ENCODE measurements at places on chromosomes 11 and 22.
A peak's percentile ranks its signal among the peaks of the same experiment; 100 is the strongest.

DNA sequence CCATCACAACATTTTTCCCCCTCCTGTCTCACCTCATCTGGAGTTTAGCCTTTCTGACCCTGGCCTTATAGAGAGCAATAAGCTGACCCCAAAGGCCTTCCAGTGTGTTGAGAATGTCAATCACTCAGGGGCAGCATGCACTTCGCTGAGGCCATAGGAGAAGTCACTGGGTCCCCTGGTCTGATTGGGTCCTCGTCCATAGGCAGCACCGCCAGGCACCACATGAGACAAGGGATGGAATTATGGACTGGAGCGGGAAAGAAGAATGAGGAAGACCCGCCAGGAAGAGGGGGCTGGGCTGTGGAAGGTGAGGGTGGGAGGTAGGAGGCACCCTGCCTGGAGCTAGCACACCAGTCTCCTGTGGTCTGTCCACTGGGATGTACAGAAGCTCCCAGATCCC, 72.9 kb downstream of the DSCAML1 start:
- peak; percentile 39 for DNase-seq

- DNase-seq: peak; percentile 85
Measured at GRCh38 chr11:61129639-61130523, 27.6 kb downstream of the CD5 start.

GRCh38 chr22:26894362-26894761, 237.0 kb downstream of the MIAT start:
- DNase-seq: no peak

- DNase-seq: peak; percentile 62
Measured at GRCh38 chr11:65779919-65780769, 632 bp downstream of the AP5B1 start.

GRCh38 chr11:12529041-12529440, 145.2 kb upstream of the TEAD1 start:
- DNase-seq: no peak

- no peak for DNase-seq
Measured at GRCh38 chr11:14552089-14552488, 31.9 kb upstream of the PSMA1 start.

DNA sequence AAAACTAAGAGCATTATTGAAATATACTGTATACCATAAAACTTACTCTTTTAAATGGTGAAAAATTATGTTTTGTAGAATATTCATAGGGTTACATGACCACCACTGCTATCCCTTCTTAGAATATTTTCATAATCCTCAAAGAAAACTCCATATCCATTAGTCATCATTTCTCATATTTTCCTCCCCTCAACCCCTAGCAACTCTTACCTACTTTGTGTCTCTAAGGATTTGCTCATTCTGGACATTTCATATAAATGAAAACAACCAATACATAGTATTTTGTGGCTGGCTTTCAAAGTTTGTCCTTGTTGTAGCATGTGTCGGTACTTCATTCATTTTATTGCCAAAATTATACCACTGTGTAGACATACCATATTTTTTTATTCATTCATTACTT, 863.8 kb downstream of the KCNA4 start:
- no peak for DNase-seq

DNA sequence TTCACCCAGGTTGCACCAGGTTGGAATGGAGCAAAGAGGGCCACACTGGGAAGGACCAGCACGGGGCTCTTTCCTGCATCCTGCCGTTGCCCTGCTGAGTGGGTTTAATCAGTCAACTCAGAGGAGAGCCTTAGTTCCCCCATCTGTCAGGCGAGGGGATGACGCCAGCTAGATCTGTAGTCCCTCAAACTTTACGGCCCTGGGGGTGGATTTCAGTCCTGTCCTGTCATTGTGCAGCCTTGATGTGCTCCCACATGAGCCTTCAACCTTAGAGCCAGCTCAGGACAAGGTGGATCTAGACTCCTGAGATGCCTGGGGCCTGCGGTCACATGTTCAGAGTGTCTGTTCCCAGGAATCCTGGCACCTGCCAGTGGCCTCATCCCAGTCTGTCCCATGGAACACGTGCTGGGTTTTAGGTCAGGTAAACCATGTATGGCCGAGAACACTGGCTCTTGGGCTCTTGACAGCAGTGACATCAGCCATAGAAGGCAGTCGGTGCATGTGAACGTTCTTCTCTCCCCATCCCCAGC, 104.3 kb downstream of the BCR start:
- no peak for DNase-seq

DNA sequence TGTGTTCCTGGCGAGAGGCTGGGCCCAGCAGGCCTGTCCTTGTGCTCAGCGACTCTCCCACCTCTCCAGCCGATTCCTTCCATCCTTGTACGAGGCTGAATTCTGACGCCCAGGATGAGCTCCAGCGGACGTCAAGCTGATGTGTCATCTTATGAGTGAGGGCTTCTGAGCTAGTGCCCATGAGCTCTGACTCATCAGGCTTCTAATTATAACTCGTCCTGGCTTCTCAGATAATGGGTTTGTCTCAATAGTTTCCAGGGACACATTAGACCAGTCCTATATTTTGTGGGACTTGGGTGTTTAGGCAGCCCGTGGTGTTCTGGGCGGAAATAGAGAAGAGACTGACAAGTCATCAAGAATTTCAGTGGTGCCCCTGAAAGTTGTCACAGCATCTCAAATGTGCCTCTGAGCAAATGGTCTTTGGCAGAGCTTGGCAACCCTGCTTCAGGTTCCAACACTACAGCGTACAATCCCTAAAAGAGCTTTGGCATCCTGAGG, 108.2 kb upstream of the CD44 start:
- DNase-seq: no peak

GRCh38 chr11:36326524-36327419, 30.7 kb downstream of the PRR5L start:
- no peak for DNase-seq

GRCh38 chr11:6206456-6207180, 1.3 kb downstream of the C11orf42 start:
- DNase-seq: no peak

DNA sequence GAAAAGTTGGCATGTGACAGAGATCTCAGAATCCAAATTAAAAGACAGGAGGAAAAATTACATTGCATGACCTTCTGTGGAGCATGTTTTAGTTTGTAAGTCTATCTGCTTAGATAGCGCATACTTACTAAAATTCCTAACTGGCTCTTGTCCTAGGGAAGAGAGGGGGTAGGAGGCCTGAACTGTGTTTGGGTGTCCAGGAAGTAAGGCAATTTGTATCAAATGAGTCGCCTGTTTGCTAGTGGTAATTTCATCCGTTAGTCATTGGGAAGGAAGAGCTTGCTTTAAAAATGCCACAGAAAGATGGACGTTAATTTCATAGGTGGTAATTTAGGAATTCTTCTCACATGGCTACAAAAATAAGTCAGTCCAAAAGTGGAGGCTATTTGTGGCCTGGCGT, 18.5 kb downstream of the GRK3 start:
- no peak for DNase-seq

GRCh38 chr11:118410055-118410745, 8.8 kb downstream of the ATP5MG start:
- no peak for DNase-seq

DNA sequence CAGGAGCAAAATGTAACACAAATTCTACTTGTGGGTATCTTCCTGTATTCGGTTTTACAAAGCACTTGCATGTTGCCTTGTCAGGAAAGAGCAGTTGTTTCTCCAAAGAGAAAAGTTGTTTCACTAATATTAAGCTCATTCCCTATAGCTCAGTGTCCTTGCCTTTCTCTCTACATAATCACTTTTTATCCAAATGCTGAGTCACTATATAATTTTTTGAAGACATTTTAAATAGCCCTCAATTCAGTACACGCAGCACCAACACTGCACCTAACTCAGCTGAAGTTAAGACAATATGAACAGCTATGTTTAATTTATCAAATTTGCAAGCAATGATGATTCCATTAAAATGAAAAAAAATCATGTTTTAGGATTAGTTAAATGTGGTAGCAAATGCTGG, 14.5 kb upstream of the MRTFA start:
- no peak for DNase-seq

DNA sequence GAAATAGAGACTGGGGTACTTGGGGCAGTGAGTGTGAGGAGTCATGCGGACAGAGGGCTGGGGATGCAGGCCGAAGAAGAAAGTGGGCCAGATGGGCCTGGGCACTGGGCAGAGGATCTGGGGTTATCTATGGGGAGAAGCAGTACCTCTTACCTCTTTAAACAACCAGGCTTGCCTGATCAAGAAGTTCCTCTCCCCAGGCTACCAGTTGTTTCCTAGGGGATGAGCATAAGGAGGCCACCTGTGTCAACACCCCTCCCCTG, 98.4 kb upstream of the PITPNB start:
- no peak for DNase-seq

DNA sequence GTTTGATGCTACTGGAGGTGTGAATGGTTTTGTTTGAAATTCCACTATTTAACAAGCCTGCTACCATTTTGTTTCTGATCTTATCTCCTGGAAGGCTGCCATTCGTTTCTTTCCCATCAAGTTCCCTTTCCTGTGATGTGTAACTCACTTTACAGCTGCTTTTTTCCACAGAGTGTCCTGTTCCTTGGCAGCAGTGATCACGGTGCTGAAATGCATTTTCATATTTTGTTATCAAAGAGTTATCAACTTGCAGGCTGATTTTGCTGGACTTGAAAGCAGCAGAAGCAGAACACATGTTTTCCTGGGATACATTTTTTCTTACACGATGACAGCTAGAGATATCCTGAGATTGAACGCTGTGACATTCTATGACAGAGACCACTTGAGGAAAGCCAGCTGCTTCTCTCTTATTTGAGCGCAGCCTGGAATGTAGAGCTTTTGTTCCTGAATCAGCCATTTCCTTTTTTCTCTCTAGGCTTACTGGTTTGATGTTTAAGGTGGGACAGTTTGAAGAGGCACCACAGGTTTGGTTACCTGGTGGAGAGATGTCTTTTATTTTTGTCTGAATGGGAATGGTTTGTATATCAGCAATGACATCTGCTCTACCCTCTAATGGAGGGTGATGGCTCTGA, 34.7 kb downstream of the PRR14L start:
- DNase-seq: no peak

DNA sequence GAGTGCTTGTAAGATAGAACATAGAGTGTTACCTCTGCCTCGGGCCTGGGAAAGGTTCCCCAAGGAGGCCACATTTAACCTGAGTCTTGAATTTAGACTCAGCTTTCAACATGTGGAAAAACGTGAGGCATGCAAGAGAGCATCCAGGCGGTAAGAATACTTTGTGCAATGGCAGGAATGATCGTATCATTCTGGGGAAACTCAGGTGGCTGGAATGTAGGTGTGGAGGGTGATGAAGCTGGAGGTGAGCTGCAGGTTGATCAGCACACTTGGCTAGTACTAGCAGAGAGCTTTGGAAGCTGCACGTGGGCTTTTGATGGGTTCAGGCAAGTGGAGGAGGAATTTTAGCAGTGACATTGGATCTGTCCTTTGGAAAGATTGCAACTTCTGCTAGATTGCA, 270.3 kb upstream of the RAG2 start:
- no peak for DNase-seq

- DNase-seq: no peak
Measured at GRCh38 chr11:75472081-75472732, 39.2 kb upstream of the KLHL35 start.

Data from neuronal stem cell (in vitro differentiated cells).